Foreskin keratinocyte (primary cell): ENCODE measurements at places on chromosomes 12 and 14. TPM values are rescaled to one million over a fixed set of nuclear protein-coding genes. Genes with fewer than 3 reads are reported as not detected.
A peak's percentile ranks its signal among the peaks of the same experiment; 100 is the strongest.

The TESPA1 gene
- not detected in 2 replicates for polyA plus RNA-seq

The AMDHD1 gene
- polyA plus RNA-seq: 0.12 and 0.14 TPM in 2 replicates

The NCKAP5L gene
- 8.8 and 9.1 TPM in 2 replicates for polyA plus RNA-seq

The PGF gene
- polyA plus RNA-seq: 29.1 and 31.7 TPM in 2 replicates

The PTGER2 gene
- 0.02 and 0.04 TPM in 2 replicates for polyA plus RNA-seq

The SLC35E3 gene
- 4.0 and 4.1 TPM in 2 replicates for polyA plus RNA-seq

The NGB gene
- polyA plus RNA-seq: not detected in 2 replicates

The NKX2-1 gene
- not detected in 2 replicates for polyA plus RNA-seq

The LTBP2 gene
- 26.5 and 35.0 TPM in 2 replicates for polyA plus RNA-seq

The CMA1 gene
- polyA plus RNA-seq: not detected in 2 replicates

The GRIP1 gene
- polyA plus RNA-seq: 0.44 and 0.59 TPM in 2 replicates

The ZNF664 gene
- 19.4 and 21.9 TPM in 2 replicates for polyA plus RNA-seq

The C12orf50 gene
- polyA plus RNA-seq: not detected in 2 replicates

GRCh38 chr12:127582074-127582473 is 684.9 kb upstream of the TMEM132C start:
- no peak for DNase-seq

DNA sequence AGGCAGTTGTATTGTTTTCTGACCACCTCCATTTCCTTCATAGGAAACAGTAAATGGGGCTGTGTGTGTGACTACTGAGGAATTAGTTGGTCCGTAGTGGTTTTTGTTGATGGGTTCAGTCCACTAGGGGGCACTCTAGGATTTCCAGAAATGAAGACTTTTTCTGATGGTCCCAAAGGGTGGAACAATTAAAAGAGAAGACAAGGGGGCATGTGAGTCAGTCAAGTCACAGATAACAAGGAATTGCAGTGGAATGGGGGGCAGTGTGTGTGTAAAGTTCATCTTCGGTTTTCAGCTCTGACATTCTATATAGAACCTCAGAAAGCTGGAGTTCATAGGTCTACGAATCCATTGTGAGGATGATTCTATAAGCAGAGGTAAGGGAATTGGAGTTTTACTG is 186.6 kb upstream of the OR4E1 start:
- DNase-seq: no peak

DNA sequence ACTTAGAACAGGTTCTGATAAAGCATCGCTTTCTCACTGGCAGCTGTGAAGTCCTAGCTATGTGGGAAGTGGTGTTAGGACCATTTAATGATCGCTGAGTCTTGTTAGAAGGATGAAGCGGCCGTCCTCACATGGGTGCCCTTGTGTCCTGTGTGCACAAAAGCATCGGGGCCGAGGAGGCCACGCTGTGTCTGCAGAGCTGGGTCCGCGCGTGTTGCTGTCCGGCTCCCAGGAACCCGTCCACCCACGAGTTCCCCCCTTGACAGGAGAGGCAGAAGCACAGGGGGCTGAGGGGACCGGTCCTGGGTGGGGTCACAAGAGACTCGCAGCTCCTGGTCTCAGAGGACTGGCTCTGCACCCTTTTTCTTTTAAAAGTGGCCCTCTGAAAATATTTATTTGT is 90.4 kb downstream of the ADGRD1 start:
- no peak for DNase-seq

DNA sequence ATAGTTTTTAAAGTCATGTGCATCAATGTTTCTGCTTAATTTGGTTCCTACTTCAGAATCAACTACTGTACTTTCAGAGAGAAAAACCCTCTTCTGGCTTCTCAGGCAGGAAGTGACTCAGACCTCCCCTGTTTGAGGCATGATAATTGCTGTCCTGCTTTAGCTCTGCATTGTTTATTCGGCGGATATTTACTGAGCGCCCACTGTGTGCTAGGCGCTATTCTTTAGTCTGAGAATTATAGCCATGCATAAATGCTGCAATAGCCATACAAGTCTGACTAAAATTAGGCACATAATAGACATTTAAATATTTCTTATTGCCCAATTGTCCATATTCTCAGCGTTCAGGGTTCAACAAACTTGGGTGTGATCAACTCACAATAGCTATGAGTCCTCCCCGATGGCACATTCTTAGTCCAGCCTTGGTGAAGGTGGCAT is 6.1 kb upstream of the AMIGO2 start:
- DNase-seq: peak; percentile 63

DNA sequence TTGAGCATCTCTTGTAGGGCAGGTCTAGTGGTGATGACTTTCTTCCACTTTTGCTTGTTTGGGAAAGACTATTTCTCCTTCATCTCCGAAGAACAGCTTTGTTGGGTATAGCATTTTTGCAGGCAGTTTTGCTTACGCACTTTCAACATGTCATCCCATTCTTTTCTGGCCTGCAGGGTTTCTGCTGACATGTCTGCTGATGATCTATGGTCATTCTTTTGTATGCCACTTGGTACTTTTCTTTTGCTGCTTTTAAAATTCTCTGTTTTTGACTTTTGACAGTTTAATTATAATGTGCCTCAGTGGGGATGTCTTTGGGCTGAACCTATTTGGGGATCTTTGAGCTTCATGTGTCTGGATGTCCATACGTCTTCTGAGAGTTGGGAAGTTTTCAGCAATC is 78.2 kb downstream of the PTHLH start:
- no peak for DNase-seq

DNA sequence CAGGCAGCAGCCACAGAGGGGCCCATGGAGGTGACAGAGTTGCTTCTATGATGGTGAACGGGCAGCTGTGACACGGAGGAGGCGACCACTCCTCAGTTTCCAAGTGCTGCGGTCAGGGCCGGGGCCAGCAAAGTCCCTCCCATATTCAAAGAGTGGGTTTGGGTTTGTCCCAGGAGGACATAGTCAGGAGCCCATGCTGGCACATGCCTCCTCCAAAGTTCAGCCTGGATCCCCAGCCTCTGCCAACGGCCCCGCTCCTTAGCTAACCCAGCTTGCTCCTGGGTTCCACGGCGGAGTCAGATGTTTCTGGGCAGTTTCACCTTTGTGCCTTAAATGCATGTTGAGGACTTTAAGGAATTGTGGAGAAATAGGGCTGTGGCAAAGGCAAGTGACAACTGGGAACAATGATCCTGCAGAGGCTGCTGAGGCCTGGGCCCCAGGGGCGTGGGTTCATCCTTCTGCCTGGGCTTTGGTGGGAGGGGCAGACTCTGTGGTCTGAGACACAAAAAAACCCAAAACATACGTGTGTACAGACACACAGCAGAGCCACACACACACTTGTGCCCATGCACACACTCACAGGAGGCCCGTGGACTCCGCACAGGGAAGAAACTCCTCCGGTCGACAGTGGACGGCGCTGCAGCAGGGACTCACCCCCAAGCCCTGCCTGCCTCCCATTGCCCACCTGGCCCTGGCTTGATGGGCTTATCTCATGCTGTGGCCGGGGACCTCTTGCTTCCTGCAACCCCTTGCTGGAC is 399.4 kb downstream of the TMEM121 start:
- no peak for DNase-seq

DNA sequence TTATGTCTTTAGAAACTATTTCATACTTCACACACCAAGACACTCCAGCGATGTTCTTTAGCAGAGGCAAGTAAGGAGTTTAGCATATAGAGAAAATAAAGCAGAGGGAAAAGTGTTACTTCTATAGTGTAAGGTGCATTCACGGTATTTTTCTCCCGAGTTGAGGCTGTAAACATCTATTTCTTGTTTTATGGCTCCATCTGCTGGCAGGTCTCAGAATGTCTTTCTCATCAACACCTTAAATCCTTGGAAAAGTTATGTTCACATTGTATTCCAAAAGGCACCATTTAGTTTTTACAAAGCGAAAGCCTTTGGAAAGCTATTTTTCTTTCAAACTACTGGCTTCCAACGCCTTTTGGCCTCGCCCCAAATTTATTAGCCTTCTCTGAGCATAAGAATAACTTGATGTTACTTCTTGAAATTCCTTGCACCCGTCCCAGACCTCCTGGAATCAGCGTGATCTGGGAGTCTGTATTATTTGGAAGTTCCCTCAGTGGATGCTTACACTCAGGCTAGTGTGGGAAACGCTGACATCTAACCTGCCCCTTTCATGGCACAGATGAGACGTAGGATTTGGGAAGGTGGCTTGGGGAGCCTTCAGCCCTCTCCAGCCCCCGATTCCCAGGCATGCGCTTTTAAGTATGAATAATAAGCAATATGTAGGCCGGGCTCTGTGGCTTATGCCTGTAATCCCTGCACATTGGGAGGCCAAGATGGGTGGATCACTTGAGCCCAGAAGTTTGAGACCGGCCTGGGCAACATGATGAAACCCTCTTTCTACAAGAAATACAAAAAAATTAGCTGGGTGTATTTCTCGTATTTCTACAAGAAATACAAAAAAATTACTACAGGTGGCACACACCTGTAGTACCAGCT is 1.9 kb upstream of the PIWIL1 start:
- peak; percentile 27 for DNase-seq

- no peak for DNase-seq
These were observed 21.7 kb downstream of the CBX5 start for GRCh38 chr12:54258201-54258681.

DNA sequence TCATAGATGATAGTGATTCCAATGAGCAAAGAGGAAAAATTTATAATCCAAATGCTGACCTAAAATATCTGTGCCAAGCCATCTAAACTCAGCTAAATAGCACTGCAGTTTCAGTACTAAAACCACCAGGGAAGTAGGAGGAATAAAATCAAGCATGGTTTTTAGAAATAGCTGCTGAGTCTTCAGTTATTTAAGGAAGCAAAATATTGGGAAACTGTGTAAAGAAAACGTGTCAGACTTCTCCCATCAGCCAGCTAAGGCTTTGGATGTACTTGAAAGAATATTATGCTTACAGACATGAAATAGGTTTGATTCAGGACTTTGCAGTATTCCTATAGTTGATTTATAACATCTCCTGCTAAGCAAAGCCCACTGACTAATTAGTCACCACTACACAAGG is 24.7 kb downstream of the CLEC2D start:
- no peak for DNase-seq

GRCh38 chr14:20631023-20631879 is 10.2 kb downstream of the OR6S1 start:
- DNase-seq: peak; percentile 7

GRCh38 chr12:129127771-129128170 is 274.5 kb downstream of the GLT1D1 start:
- DNase-seq: no peak

- no peak for DNase-seq
These were observed 6.3 kb downstream of the PPFIBP1 start for GRCh38 chr12:27530157-27530922.

GRCh38 chr12:42921741-42922504 is 332.4 kb upstream of the PRICKLE1 start:
- DNase-seq: peak; percentile 100

GRCh38 chr12:94941440-94941862 is 62.0 kb downstream of the NDUFA12 start:
- DNase-seq: peak; percentile 93

GRCh38 chr14:30180219-30180618 is 252.6 kb upstream of the PRKD1 start:
- DNase-seq: no peak

DNA sequence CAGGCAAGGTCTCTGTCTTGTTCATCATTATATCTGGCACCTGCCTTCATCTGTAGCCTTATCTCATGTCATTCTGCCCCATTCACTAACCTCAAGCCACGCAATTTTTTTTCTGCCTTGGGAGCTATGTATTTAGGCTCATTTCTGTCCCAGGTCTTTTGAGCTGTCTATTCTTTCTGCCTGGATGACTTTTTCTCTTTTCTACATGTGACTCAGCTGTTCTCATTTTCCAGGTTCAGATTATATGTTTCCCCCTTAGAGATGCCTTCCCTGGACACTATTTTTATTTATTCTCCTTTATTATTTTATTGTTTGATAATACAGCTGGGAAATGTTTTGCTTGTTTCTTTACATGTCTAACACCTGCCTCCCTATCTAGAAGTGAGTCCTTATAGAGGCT is 737.4 kb upstream of the TBX3 start:
- no peak for DNase-seq

- no peak for DNase-seq
These were observed 341.0 kb downstream of the ZFP36L1 start for GRCh38 chr14:68451696-68452373.

DNA sequence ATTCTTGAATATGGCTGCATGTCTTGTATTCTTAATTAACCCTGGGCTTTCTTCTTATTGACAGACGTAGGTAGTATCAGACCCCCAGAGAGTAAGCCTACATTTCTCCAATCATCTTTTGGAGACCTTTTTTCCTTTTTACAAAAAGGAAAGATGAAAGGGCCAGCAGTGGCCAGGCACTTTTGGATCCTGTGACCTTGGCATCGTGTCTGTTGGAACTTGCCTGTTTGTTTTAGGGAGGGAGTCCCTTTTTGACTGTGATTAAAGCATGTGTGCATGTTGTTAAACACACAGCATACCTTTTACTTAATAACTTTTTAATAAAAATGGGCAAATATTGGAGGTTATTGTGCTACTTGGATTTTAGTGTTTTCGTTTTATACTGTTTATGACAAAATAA is 57.2 kb downstream of the PCNX1 start:
- DNase-seq: no peak

DNA sequence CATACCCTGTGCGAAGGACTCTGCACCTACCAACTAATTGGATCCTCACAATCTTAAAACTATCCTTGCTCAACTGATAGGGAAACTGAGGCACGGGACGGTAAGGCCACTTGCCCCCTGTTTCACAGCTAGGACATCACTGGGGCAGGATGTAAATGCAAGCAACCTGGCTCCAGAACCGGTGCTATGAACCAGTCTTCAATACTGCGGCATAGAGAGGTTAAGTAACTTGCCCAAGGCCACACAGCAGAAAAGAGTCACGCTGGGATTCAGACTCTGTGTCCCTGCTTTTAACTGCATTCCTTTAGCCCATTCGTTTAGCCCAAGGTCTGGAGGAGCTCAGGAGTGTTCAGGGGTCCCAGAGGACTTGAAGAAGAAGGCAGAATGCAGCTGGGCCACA is 76.1 kb downstream of the NCOR2 start:
- no peak for DNase-seq

GRCh38 chr14:54440037-54440436 is 1.1 kb downstream of the CNIH1 start:
- DNase-seq: no peak

DNA sequence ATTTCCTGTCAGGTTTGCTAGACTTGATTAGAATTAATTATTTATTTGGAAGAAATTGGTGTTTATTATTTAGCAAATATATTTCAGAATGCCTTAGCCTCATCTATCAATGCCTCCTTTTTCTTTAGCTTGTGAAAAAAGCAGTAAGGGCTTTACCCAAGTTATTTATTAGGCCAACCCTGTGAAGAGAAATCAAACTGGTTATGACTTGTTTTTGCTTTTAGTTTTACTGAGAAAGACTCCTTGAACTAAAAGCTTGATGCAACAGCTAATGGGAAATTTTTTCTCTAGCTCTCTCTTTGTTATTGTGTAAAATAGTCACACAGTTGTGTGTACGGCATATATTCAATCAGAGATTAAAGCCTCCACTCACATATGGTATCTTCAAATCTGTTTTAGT is 306.8 kb downstream of the DIO2 start:
- DNase-seq: no peak

- no peak for DNase-seq
These were observed 16.4 kb upstream of the VWF start for GRCh38 chr12:6140651-6141447.

GRCh38 chr14:96191353-96191752 is 13.3 kb upstream of the BDKRB2 start:
- DNase-seq: no peak

- DNase-seq: peak; percentile 86
These were observed 235 bp downstream of the RAB2B start for GRCh38 chr14:21476523-21476924.
